SK-N-MC (cell line): ENCODE measurements at places on chromosomes 12 and 14.

- no peak for DNase-seq
Measured at GRCh38 chr14:103408491-103409155, 23.4 kb downstream of the MARK3 start.

DNA sequence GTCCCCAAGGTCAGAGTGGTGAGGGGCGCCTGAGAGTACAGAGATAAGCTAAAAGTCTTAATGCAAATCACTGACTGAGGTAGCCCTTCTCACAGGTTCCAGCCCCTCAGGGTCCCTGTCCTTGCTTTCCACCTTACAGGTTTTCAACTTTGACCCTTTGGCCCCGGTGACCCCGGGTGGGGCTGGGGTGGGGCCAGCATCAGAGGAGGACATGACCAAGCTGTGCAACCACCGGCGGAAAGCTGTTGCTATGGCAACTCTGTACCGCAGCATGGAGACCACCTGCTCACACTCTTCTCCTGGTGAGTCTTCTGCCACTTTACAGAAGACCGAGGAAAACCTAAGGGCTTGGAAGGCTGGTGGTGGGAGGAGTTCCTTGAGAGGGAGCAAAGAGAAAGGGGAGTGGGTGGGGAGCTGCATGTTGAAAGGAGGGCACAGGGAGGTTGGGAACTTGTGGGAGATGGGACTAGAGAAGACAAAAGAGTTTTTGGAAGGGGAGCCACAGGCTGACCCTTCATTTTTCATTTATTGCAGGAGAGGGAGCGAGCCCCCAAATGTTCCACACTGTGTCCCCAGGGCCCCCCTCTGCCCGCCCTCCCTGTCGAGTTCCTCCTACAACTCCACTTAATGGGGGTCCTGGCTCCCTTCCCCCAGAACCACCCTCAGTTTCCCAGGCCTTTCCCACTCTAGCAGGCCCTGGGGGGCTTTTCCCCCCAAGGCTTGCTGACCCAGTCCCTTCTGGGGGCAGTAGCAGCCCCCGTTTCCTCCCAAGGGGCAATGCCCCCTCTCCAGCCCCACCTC is 2.4 kb downstream of the MBD6 start:
- DNase-seq, result no peak

DNA sequence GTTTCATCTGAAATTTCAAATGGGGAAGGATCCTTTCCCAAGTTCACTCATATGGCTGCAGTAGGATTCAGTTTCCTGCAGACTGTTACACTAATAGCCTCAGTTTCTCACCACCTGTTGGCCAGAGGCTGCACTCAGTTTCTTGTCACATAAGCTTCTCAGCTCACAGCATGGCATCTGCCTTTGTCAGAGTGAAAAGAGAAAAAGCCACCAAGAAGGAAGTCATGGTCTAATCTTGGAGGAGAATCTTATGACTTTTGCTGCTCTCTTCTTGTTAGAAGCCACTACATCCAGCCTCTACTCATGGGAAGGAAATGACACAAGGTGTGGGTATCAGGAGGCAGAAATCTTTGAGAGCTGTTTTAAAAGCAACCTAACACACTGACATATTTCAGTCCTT is 39.4 kb upstream of the BTG1 start:
- DNase-seq, result no peak

- no peak for DNase-seq
Measured at GRCh38 chr12:13817131-13817530, 164.3 kb downstream of the GRIN2B start.

- no peak for DNase-seq
Measured at GRCh38 chr12:39553476-39553875, 66.1 kb downstream of the ABCD2 start.

- no peak for DNase-seq
Measured at GRCh38 chr14:59150990-59151389, 37.5 kb upstream of the DAAM1 start.

GRCh38 chr14:72543341-72543740 is 350.6 kb downstream of the DPF3 start:
- DNase-seq, result no peak

DNA sequence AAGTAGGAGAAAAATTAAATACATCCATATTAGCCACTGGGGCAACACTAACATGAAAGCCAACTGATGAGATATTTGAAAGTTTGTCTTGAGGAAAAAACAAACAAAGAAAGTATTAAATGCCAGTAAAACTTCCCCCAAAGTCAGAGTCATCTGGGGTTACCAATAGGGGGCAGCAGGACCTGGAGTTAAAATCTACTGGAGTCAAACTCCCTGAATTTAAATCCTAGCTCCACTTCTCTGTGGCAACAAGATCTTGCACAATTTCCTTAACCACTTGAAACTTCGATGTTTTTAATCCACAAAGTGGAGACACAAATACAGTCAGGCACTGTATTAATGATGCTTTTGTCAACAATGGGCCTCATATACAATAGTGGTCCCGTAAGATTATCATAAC is 14.4 kb downstream of the PLEKHG7 start:
- DNase-seq, result peak; percentile 75

GRCh38 chr12:67649261-67649569 is 670 bp downstream of the DYRK2 start:
- DNase-seq, result no peak
